T-helper 1 cell (primary cell): ENCODE measurements at places on chromosomes 13 and 19.

GRCh38 chr19:48354332-48354992, 9.3 kb downstream of the TMEM143 start:
- no peak for DNase-seq

- no peak for DNase-seq
Measured at GRCh38 chr13:114135731-114136171, 3.3 kb upstream of the RASA3 start.

DNA sequence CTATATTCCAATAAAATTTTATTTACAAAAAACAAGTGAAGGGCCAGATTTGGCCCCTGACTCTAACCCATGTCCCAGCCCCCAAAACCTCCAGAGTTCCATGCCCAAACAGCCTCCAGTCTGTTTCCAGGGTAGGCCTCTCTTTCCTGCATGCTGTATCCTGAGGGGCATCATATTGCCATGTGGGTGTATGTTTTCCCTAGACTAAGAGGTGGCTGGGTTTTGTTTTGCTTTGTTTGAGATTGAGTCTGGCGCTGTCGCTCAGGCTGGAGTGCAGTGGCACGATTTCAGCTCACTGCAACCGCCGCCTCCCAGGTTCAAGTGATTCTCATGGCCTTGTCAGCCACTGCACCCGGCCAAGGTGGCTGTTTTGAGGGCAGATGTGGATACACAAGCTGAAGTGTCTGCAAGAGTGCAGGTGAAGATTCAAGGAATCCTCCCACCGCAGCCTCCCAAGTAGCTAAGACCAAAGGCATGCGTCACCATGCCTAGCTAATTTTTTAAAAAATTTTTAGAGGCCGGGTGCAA, 23.6 kb upstream of the LSM14A start:
- DNase-seq, result no peak

GRCh38 chr13:32426191-32426989, 1.5 kb downstream of the N4BP2L1 start:
- no peak for DNase-seq

GRCh38 chr19:28980236-28980868, 232.6 kb downstream of the UQCRFS1 start:
- DNase-seq, result no peak

DNA sequence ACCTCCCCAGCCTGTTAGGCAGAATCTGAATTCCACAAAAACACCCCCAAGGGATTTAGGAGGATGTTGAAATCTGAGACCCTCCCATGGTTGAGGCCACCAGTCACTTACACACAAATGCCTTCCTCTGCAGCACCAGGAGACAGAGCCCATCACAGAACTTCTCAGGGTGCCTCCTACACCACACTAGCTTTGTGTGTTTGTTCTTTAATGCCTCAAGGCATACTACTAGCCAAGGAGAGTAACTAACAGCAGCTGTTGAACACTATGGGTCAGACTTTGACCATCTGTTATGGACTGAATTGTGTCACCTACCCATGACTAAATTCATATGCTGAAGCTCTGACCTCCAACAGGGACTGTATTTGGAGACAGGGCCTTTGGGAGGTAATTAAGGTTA, 9.5 kb upstream of the MED26 start:
- no peak for DNase-seq

GRCh38 chr13:90835826-90836225, 511.7 kb upstream of the MIR17HG start:
- no peak for DNase-seq

- DNase-seq, result no peak
Measured at GRCh38 chr13:95874286-95874685, 178.9 kb downstream of the UGGT2 start.

GRCh38 chr19:29260477-29261317, 47.7 kb upstream of the UQCRFS1 start:
- no peak for DNase-seq

DNA sequence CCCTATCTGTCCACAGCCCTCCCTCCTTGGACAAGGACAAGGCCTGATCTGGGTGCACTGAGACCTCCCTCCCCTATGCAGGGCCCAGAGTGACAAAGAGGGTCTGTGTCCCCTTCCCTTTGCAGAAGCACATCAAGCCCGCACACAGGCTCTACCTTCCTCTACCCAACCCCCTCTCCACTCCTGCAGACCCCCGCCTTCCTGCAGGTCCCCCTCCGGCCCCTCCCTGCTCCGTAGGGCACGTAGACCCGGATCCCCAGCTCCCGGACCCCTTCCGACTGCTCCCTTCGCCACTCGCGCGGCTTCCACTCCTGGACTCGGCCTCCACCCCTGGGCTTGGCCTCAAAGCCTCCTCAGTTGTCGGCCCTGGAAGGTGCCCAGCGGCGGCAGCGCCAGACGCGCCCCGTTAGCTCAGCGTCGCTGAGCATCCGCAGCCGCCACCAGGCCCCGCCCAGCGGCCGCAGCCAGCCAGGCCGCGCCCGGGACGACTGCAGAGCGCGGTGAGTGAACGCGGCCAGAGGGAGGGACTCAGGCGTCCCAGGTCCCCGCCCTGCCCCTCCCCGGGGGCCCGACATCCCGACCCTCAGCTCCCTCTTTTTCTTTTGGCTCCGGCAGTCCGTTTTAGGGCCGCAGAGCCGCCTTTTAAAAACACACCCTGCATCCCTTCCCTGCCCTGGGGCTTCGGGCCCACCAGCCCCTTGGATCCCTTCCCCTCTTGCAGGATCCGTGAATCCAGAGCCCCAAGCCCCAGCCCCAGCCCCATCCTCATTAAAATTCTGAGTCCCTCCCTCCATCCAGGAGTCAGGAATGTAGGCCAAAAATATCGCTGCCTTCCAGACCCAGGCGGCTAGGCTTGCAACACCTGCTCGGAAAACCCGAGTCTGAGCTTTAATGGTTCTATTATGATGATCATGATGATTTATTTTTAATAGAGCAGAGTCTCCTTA, 1.5 kb upstream of the MYADM start:
- peak; percentile 73 for DNase-seq

GRCh38 chr13:85261757-85262346, 537.4 kb downstream of the SLITRK6 start:
- DNase-seq, result no peak

DNA sequence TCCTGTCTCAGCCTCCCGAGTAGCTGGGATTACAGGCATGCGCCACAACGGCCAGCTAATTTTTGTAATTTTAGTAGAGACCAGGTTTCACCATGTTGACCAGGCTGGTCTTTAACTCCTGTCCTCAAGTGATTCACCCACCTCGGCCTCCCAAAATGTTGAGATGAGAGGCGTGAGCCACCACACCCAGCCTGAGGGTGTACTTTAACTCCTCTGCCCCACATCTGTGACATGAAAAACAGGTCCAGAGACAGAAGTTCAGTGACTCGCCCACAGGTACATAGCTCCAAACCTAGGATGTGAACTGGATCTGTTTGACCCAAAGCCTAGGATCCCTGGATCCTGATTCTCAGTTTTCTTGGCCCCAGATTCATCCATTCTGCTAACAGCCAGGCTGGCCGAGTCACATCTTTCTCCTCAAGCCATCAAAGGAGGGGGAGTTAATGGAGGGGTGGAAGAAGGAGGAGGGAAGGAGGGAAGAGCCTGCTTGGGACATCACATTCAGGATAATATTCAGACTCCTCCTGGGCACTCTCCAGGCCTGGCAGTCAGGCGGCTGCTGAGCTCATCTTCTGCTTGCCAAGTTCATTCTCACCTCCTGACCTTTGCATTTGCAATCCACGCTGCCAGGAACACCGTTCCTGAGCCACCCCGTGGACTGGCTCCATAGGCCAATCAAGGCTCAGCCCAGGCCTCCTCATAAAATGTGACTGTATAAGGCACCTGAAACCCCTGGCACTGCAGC, 3.1 kb downstream of the SPC24 start:
- no peak for DNase-seq

GRCh38 chr13:19984430-19985218, 26.1 kb downstream of the ZMYM2 start:
- DNase-seq, result no peak

DNA sequence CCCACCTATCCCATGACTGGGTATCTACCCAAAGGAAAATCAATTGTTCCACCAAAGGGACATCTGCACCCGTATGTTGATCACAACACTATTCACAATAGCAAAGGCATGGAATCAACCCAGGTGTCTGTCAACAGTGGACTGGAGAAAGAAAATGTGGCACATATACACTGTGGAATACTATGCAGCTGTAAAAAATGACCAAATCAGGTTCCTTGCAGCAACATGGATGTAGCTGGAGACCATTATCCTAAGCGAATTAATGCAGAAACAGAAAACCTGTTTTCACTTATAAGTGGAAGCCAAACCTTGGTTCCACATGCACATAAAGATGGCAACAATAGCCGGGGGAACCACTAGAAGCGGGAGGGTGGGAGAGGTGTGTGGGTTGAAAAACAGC, 228.6 kb downstream of the UQCRFS1 start:
- DNase-seq, result no peak
